ENCODE measurements at places on chromosomes 16 and 17.

DNA sequence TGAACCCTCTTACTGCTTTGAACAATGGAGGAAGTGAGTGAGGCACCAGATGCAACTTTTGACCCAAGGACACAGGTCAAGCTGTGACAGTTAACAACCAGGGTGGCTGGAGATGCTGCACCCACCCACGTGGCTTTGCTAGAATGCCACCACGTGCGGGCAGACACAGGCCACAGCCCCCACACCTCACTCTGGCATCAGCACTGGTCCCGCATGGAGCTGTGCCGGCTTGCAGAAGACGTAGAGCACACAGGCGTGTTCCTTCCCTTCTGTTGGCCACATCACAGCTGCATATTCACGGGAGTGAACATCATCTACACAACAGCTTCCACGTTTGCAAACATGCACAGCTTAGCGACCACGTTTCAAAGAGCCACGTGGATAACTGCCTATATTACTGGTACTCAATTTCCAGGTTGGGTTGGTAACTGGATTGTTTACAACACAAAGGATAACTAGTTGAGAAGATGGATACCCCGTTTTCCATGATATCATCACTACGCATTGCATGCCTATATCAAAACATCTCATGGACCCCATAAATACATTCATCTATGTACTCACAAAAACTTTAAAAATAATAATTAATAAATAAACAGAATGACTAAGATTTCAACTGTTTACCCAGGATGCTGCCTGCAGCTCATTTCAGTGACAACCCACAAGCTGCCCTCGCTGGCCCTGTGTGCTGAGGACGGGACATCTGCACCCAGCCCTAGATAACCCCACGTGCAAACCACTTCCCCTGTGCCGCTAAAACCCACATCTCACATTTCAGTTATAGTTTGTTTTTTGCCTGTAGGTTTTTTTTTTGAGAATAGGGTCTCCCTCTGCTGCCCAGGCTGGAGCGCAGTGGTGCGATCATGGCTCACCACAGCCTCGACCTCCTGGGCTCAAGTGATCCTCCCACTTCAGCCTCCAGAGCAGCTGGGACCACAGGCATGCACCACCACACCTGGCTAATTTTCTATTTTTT, 132.0 kb downstream of the ANKRD11 start:
- DNase-seq: no peak

DNA sequence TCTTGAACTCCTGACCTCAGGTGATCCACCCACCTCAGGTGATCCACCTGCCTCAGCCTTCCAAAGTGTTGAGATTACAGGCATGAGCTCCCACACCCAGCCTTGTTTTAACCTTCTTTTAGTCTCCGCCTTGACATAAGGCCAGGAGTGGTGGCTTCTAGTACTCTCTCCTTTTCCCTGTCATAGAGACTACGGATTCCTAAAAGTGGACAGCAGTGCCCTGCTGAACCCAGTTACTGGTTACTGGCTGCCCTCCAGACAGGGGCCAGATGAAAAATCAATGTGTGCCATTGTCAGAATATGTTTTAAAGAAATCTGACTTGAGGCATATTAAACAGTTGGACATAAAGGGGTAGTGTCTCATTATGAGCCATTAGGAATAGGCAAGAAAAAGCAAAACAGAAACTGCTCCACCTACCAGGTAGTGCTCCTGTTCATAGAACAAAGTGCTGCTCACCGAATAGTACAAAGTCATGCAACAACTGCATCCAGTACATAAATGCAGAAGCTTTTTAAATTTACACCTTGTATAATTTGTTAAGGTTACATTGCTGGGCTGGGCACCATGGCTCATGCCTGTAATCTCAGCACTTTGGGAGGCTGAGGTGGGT, 32.1 kb downstream of the TRIM25 start:
- no peak for DNase-seq

GRCh38 chr17:49901460-49902331, 53.8 kb upstream of the TAC4 start:
- no peak for DNase-seq

GRCh38 chr16:21608639-21609328, 9.4 kb downstream of the METTL9 start:
- DNase-seq: no peak

DNA sequence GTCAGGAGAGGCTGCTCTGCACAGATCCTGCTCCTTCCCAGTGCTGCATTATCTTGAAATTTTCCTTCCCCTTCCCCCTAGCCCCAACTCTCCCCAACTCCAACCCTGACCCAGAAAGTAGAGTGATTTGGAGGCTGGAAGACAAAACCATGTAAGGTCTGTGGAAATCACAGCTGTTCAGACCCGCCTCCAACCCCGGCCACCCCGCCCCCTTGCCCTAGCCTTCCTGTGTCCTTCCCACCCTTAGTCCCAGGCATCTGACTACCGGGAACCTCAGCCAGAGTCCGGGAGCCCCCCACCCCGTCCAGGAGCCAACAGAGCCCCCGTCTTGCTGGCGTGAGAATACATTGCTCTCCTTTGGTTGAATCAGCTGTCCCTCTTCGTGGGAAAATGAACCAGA, at the start of gene AOC3:
AOC3 (plus strand) TSS at position 246 of the 400 bp plus-strand sequence; CDS start at position 391, 145 bp downstream.
- no peak for DNase-seq

DNA sequence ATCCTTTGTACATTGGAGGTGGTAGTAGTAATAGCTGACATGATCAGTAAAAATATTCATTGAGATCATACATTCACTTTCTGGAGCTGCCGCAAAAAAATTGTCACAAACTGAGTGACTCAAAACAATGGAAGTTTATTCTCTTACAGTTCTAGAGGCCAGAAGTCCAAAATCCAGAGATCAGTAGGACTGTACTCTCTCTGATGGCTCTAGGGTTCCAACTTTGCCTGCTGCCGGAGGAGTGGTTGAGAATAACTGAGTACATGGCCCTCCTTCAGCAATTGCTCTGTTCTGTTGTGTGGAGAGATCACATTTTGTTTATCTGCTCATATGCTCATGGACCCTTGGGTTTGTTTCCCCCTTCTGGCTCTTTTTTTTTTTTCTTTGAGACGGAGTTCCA, 23.5 kb downstream of the ABAT start:
- no peak for DNase-seq

DNA sequence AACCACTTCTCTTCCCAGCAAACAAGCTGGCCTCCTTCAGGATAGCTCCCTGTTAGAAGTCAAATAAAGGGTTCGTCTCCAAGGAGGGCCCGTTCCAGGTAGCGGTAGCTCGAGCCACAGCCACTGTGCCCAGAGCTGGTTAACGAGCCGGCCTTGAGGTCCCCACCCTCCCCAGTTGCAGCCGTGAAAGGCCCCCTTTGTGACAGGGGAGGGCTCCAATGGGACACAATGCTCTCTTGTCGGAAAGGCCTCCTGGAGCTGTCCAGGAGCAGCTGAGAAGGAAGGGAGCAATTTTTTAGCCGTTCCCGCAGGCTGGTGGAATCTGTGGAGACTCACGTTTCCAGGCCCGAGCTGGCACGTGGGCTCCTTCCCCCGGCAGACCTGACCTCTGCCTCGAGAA, 29.9 kb upstream of the FOXF1 start:
- DNase-seq: peak; percentile 36

GRCh38 chr17:45339646-45340605, 23.1 kb upstream of the MAP3K14 start:
- no peak for DNase-seq

DNA sequence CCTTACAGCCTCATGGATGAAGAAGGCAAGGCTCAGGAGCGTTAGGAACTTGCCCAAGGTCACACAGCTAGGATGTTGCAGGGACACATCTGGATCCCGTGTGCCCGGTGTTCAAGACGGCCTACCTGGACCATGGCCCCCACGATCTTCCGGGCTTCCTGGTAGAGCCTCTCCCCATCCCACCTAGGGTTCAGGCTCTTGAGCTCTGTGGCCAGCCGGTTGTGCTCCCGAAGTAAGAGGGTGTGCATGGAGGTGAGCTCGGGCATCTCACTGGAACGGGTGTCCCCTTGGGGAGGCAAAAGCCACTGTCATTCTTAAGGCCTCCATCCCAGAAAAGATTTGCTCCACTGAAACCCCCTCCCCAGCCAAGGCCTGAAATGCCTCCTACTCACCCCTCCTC, 5.3 kb downstream of the MPO start:
- no peak for DNase-seq

DNA sequence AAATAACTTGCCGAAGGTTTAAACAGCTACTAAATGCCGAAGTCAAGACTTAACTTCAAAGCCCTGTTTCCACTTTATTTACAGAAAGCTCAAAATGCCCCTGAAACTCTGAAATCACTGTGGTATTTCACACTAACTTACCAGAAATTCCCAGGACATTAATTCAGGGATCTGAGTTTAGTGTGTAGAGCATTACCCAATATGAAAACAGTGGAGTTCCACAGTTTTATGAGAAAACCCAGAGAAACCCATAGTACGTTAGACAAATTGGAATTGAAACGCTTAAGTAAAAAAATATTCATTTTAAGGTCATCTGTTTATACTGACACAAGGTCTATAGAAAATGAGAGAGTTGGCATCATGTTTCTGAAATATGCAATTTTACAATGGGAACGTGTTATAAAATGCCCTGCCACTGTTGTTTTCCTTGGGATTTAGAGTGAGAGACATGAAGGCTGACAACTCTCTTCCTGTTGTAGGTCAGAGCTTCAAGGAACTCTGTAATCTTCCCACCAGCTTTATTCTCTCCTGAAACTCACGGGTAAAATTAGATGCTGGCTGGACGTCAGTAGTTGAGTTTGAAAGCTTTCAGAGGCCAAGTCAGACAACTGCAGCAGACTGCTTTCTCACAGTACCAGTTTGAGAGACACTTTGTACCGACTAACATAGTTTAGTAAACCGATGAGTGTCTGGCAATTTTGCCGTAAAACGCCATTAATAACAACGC, 139.4 kb upstream of the TBX2 start:
- peak; percentile 26 for DNase-seq

GRCh38 chr16:75614066-75614897, 8.8 kb downstream of the ADAT1 start:
- no peak for DNase-seq

DNA sequence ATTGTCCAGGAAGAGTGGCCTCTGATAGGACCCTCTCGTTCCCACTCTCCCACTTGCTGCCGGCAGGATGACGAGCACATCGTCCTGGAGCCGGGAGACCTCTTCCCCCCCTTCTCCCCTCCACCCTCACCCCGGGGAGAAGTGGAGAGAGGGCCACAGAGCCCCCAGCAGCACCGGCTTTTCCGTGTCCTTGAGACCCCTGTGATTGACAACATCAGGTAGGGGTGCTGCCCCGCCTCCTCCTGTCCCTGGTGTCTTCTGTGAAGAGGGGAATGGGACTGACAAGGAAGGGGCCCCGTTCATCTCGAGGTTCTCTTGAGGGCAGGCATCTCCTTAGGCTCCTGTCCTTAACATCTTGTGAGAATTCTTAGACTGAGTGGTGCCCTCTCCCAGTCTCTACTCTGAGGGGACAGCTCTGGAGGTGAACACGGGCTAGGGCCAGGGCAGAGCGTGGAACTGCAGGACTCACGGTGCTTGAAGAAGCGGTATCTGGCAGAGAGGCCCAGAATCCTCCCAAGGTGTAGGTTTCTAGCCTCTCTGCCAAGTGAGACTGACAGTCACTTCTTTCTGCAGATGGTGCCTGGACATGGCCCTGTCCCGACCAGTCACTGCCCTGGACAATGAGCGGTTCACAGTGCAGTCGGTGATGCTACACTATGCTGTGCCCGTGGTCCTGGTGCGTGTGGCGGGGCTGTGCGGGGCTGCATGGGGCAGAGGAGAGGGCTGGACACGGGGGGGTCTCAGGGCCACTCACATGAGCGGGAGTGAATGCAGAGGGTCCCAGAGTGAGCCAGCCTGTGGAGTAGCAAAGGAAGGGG, 26.4 kb downstream of the CASKIN2 start:
- DNase-seq: no peak

GRCh38 chr17:27552276-27552732, 78.7 kb upstream of the LGALS9 start:
- DNase-seq: no peak

DNA sequence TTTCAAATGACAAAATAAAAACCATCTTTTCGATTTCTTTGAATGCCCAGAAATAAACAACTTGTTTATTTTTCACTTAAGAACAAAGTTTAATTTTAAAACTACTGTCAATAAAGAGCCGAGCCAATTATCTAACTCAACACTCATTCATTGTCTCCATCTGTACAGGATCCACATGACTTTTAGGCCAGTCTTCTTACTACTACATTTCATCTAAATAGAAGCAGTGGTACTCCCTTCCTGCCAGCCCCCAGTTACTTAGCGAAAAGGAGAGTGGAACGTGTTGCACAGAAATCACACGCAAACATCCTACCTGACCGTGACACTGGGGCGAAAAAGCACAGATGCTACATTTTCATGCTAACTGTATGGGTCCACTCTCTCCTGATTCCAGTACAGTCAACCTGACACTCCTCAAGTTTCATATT, 1.2 kb downstream of the GNA13 start:
- DNase-seq: peak; percentile 51

DNA sequence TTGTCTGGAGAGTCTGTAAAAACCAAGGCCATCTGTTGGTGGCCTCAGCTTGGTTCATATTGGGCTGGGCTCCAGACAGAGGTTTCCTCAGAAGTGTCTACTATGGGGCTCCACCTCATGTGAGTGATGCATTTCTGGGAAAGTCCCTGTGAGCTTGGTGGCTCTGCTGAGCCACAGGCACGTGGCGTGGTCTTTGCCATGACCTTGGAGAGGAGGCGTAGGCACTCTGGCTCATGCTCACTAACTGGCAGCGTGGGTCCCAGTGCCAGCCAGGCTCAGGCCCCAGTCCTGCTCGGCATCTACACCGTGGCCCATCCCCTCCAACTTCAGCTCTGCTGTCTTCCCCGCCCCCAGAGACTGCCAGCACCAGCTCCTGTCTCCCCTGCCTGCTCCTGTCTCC, 10.7 kb upstream of the SMTNL2 start:
- no peak for DNase-seq

- no peak for DNase-seq
Measured at GRCh38 chr17:61221597-61222471, 177.8 kb upstream of the TBX2 start.

DNA sequence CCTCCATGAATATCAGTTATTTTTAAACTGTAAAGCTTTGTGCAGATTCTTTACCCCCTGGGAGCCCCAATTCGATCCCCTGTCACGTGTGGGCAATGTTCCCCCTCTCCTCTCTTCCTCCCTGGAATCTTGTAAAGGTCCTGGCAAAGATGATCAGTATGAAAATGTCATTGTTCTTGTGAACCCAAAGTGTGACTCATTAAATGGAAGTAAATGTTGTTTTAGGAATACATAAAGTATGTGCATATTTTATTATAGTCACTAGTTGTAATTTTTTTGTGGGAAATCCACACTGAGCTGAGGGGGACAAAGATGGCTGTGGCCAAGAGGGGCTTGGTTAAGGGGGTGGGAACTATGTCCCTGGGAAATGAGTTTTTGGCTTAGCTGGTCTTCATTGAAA, 2.3 kb downstream of the CCL11 start:
- DNase-seq: no peak

DNA sequence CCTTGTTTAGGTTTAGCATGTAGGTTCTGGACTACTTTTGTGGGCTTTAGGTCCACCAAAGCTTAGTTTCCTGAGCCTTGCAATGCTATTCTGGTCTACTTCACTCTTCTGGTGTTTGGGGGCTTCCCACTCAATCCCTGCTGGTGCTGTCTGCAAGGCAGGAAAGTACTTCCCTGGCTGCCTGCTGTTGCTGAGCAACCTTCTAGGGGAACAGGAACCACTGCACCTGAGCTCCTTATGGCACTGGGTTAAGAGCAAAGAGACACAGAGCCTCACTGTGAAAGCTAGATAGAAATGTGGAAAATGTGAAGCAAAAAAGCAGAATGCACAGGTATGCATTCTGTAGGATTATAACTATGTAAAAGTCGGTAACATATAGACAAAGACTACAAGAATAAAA, 17.0 kb downstream of the MPO start:
- DNase-seq: no peak

All from midbrain (tissue), 1 donor.